ENCODE measurements at places on chromosomes 3 and 15. TPM values are rescaled to one million over a fixed set of nuclear protein-coding genes. Genes with fewer than 3 reads are reported as not detected.

Gene PARP15
- total RNA-seq = 5.4 TPM

Gene GPR156
- total RNA-seq = 0.44 TPM

Gene GRAMD1C
- total RNA-seq = 4.0 TPM

Gene C3orf70
- 2.1 TPM for total RNA-seq

Gene IMPG2
- total RNA-seq = 0.34 TPM

Gene CHL1
- total RNA-seq = 44.5 TPM

Gene ACAN
- total RNA-seq = not detected

Gene INKA1
- total RNA-seq = 4.8 TPM

Gene ILDR1
- not detected for total RNA-seq

Gene TRAIP
- total RNA-seq = 2.0 TPM

Gene RPS27L
- 46.2 TPM for total RNA-seq

Gene PAQR9
- total RNA-seq = not detected

Gene SMCO1
- not detected for total RNA-seq

Gene SENP8
- 2.3 TPM for total RNA-seq

Gene CCDC13
- total RNA-seq = 6.6 TPM

Gene NPAP1
- total RNA-seq = not detected

Gene CAMKV
- total RNA-seq = not detected

Gene ALDH1A3
- total RNA-seq = 45.1 TPM

Gene PP2D1
- not detected for total RNA-seq

Gene LEKR1
- total RNA-seq = 0.34 TPM

Gene CFAP100
- not detected for total RNA-seq

Gene FYTTD1
- 52.0 TPM for total RNA-seq

Gene MNS1
- total RNA-seq = 0.38 TPM

Gene HGD
- 2.0 TPM for total RNA-seq

Gene SAMMSON
- not detected for total RNA-seq

Gene CCDC50
- total RNA-seq = 143 TPM

Gene CILP
- total RNA-seq = 46.5 TPM

Gene DLL4
- total RNA-seq = 7.0 TPM

Gene NUP210
- 1.3 TPM for total RNA-seq

Gene LRRC49
- total RNA-seq = 6.4 TPM

Gene TRNT1
- total RNA-seq = 18.0 TPM

Gene WDR93
- total RNA-seq = 0.85 TPM

Gene WDR6
- total RNA-seq = 54.4 TPM

Gene CCR2
- total RNA-seq = 1.8 TPM

Gene TLR9
- not detected for total RNA-seq

Gene PPP1R14D
- total RNA-seq = not detected

Gene AP4E1
- 12.1 TPM for total RNA-seq

Gene CAND2
- 1.3 TPM for total RNA-seq

Gene CCR1
- total RNA-seq = 19.8 TPM

Gene PTX3
- total RNA-seq = 93.1 TPM

Gene LTF
- 3.8 TPM for total RNA-seq

Gene AADACL2
- total RNA-seq = 0.49 TPM

Gene SPATA12
- total RNA-seq = not detected

Gene SH3BP5
- total RNA-seq = 77.7 TPM

Gene ITGA11
- total RNA-seq = 8.3 TPM

Gene RSRC1
- 67.5 TPM for total RNA-seq

Gene ADAMTS17
- total RNA-seq = 0.57 TPM

Gene CHRNA3
- total RNA-seq = not detected

Gene POC1A
- total RNA-seq = 0.49 TPM

Gene RAB6B
- total RNA-seq = 5.9 TPM

Gene FXR1
- total RNA-seq = 169 TPM

Gene GREM1
- not detected for total RNA-seq

Gene CLDN11
- total RNA-seq = 4.4 TPM

Gene NAALADL2
- total RNA-seq = 9.4 TPM

Gene CHST13
- total RNA-seq = 2.5 TPM

Gene RLBP1
- not detected for total RNA-seq

Gene PIK3CA
- total RNA-seq = 81.7 TPM

Gene SKOR1
- total RNA-seq = 0.44 TPM

Gene SEMA6D
- total RNA-seq = 8.7 TPM

Gene NME9
- total RNA-seq = not detected
